MCF 10A (cell line): ENCODE measurements at places on chromosomes 6 and 20. TPM values are rescaled to one million over a fixed set of nuclear protein-coding genes. Genes with fewer than 3 reads are reported as not detected.

DNA sequence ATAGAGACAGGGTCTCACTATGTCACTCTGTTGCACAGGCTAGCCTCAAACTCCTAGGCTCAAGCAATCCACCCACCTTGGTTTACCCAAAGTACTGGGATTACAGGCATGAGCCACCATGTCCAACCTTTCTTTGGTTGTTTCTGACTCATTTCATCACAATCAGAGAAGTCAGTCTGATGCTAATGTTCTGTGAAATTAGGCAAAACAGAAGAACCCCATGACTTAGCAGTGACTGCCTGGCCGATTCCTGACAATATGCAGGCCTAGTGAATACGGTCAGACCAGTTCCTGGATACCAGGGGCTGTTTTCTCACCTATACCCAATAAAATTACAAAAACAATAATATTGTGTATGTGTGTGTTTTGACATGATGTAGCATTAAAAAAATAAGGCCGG is 58.8 kb upstream of the BTN3A2 start:
- H3K4me3 ChIP-seq = no peak overlapping the region
- H3K27ac ChIP-seq = no peak overlapping the region
- no peak for DNase-seq
- H3K36me3 ChIP-seq = peaks cover 11% of the 10 kb centered on the region
- H3K27me3 ChIP-seq = no peaks in the 10 kb centered on the region

GRCh38 chr6:25202504-25202903 is 76.7 kb upstream of the CARMIL1 start:
- peak overlapping the region; percentile 1 for H3K27ac ChIP-seq
- peaks cover 6% of the 10 kb centered on the region for H3K4me1 ChIP-seq
- DNase-seq = peak; percentile 61
- no peaks in the 10 kb centered on the region for H3K27me3 ChIP-seq
- H3K4me3 ChIP-seq = no peak overlapping the region

GRCh38 chr6:139204978-139205377 is 70.1 kb downstream of the HECA start:
- H3K27me3 ChIP-seq = no peaks in the 10 kb centered on the region
- DNase-seq = peak; percentile 27
- no peaks in the 10 kb centered on the region for H3K36me3 ChIP-seq
- H3K27ac ChIP-seq = no peak overlapping the region
- no peaks in the 10 kb centered on the region for H3K4me1 ChIP-seq

DYNLRB1 gene
- total RNA-seq = 127 and 145 TPM in 2 replicates
